HCEC 1CT (cell line): ENCODE measurements at places on chromosomes 12 and 14.

- no peak for DNase-seq
Observed at GRCh38 chr14:31592631-31593030, 31.4 kb downstream of the NUBPL start.

- DNase-seq: no peak
Observed at GRCh38 chr14:60945984-60946383, 34.9 kb downstream of the TRMT5 start.

- no peak for DNase-seq
Observed at GRCh38 chr14:34060651-34060999, 109.8 kb upstream of the EGLN3 start.

DNA sequence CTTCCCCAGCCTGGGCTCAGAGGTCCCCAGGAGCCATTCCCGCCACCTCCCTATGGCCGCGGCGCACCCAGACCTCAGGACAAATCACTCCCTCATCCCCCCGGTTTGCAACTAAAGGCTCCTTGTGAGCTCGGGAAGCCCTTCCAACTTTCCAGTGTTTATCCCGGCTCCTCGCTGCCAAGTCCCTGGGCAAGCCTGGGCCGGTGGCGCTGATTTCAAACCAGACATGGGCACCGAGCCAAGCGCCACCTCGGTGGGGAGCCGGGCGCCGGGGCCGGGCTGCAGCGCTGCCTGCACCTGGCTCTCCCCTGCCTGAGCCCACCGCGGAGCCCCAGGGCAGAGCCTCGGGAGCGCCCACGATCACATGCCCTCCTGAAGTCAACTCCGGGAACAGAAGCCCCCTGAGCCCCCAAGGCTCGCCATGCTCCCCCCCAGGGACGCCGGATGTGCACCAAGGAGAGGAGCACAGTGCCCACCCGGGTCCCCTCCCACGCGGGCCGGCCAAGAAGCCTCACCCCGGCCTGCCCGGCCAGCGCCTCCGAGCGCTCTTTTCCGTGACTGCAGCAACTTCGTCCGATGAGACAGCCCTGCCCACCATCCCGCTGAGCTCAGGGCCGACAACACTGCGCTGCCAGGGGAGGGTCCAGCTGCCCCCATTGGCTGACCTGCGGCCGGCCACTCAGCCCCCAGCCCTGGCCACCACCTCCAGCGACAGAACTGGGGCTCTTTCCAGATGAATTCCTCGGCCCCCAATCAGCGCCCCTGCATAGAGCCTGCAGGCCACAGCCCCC lies 50.0 kb downstream of the NCOR2 start:
- no peak for DNase-seq

DNA sequence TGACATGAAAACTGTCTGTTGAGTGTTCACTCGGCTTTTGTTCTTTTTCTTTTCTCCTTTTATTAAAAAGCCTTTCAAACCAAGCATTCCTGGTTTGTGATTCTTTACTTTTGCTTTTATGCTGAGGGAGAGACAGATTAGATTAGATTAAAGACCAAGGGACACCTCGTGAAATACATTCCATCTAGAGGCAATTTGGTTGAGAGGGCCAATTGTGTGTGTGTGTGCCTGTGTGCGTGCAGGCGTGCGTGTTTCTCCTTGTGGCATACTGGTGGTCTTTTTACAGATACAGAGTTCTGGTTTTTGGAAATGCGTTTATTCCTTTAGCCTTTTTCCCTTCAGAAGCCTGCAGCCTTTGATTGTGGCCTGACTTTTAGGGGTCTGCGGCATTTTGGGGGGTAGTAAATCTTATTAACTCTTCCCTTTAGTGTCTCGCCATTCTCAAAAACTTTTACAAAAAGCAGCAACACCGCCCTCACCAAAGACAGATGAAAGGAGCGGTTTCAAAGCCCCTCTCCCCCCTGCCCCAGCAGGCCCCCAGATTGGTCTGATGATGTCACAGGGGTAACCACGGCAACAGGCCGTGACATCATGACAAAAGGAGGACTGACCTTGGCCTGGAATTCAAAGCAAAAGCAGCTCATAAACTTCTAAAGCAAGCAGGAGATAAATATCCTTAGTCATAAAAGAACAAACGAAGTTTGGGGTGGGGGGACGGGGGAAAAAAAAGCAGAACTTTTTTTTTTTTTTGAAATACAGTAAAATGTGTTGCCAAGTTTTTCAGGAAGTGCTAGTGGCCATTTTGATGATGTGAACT lies 84.1 kb upstream of the TBX3 start:
- DNase-seq: no peak

DNA sequence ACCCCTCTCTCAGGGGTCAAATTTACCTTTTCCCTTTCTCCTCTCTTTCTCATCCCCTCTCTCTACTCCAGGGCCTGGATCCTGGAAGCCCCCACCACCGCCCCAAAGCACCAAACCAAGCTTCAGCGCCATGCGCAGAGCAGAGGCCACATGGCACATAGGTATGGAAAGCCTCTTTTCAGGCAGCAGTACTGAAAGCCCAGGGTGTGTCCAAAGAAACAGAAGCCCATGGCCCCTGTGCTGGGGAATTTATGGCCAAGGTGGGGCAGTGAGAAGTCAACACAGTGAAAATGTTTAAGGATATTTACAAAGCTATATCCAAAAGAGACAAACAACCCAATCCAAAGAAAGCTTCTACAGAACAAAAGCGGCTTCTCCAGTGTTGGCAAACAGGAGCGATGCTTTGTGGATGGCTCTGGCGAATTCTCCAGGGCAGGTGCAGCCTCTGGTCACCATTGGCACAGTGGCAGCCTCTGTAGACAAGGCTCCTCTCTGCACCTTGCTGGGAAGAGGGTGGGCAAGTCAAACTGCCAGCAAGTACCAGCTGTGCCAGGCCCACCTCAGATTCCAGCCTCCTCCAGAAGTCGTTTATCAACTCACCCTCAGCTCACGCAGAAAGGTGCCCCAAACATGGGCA lies 4.7 kb upstream of the CPNE6 start:
- DNase-seq: no peak

GRCh38 chr12:55733858-55734257 lies 5.0 kb upstream of the CD63 start:
- no peak for DNase-seq

DNA sequence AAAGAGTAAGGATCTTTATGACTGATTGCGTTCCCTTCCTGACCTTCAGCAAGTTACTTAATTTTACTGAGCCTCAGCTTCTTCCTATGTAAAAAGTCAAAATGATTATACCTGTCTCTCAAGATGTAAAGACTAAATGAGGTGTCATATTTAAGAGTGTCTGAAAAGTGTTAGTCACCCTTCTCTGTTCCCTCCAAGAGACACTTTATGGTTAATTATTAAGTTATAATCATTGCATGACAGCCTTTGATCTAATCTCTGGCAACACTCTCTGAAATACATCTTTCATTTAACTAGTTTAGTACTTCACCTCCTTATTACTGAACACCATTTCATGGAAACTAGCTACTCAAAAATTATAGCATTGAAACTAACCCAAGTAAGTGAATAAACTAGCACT lies 54.8 kb downstream of the BMAL2 start:
- no peak for DNase-seq

DNA sequence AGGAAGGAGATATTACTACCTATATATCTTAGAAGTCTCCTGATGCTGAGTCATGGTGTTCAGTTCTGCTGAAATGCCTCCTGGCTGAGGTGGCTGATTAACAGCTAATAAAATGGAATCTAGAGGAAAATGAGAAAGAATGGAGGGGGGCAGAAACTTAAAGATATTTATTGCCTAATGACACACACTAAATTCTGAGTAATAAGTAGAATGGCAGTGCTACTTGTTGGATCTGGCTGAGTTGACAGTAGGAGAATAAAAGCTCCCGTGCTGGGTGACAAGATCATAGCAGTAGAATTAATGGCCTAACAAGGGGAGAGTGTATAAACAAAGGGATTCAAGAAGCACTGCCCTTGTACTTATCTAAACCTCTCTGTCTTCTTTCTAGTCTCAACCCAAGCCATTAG lies 137.5 kb downstream of the CNTN1 start:
- no peak for DNase-seq

- peak; percentile 61 for DNase-seq
Observed at GRCh38 chr14:104968541-104969401, 9.4 kb downstream of the AHNAK2 start.

DNA sequence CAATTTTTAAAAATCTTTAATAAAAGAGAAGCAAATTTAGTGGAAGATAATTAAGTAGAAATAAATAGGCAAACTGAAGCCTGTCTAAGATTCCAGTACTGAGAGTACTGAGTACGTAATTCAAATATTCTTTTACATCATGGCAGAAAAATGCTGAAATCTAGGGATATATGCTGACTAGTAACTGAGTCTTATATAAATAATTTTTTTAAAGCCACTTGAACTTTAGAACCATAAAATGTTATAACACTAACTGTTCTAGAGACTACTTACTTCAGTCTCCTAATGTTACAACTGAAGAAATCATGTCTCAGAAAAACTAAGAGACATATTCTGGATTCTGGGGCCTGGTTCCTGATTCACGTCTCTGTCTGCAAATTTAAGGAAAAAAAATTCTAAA lies 230.6 kb upstream of the PLEKHG7 start:
- peak; percentile 75 for DNase-seq

GRCh38 chr12:89427508-89428156 lies 75.3 kb upstream of the DUSP6 start:
- peak; percentile 37 for DNase-seq

GRCh38 chr14:93914278-93914677 lies 12.9 kb upstream of the FAM181A start:
- DNase-seq: no peak

DNA sequence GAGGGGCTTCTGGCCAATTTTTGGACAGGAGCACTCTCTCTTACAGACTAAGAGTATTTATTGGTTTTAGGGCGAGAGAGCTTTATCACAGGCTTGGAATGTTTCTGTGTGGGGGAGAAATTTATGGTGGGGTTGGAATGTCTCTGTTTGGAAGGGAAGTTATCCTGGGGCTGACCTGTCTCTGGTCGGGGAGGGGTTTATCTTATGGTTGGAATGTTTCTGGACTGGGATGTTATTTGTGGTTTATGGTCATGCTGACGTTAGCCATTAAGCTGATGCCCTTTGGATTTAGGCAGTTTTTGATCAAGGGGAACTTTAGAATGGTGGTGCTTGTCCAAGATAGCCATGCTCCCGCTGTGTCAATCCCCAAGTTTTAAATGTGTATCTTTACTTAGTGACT lies 614.8 kb downstream of the DIO2 start:
- DNase-seq: peak; percentile 75

GRCh38 chr14:45742187-45742586 lies 489.2 kb upstream of the MIS18BP1 start:
- no peak for DNase-seq

GRCh38 chr12:65232476-65233077 lies 45.9 kb upstream of the MSRB3 start:
- peak; percentile 36 for DNase-seq

DNA sequence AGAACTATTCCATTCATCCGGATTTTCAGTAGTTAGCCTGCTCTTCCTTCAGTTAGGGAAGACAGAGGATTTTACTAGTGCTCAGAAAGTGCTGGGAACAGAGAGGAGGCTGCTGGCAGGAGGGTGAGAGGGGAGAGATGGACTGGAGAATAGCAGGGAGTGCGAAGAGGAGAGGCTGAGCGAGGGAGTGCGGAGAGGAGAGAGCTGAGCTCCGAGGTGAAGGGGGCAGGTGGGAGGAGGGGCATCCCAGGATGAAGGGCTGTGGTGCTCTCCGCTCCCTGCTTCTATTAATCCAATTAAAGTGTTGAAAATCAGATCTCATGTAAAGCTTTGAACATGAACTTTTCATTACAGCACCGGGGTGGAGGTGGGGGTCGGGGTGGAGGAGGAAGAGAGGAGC lies 20.4 kb upstream of the SMOC1 start:
- no peak for DNase-seq

GRCh38 chr12:42761086-42761485 lies 171.5 kb upstream of the PRICKLE1 start:
- DNase-seq: no peak

DNA sequence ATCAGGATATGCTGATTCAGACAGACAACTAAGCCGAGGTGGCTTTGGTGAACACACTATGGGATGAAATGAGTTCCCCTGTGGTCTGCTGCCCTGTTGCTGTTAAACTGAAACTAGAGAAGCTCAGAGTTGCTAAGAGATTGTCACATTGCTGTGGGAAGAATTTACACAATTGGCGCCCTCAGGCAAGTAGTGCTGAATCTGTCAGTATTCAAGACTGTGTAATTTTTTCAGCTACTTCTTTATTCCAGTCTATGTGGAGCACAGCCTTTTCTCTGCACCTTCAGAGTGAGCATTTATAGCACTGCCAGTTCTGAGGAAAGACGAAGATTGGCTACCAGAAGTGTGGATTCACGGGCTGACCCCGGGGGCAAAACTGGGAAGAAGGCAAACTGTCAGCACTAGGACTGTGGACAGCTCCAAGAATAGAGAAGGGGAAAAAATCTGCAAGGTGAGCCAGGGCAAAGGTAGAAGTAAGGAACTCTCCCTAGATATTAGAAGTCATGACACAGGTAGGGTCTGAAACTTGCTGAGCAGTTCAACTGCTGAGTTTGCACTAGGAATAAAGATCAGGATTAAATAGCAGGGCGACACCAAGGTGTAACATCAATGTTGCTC lies 218.8 kb upstream of the TMPO start:
- no peak for DNase-seq

DNA sequence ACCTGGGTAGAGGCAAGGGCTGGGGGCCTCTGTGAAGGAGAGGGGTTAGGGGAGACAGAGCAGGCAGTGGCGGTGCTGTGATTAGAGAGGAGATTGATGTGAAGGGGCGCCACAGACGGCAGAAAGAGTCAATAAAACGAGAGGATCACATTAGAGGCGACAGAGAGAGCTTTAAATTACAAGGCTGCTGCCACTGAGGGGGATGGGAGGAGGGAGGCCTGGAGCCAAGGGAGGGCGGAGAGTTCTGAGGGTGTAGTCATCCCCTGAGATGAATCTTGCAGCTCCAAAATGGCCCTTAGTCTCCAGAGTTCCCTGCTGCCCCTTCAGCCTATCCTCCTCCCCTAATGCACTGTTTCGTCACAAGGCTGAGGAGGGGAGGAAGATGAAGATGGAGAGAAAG lies 12.8 kb downstream of the ZFHX2 start:
- DNase-seq: peak; percentile 47

- no peak for DNase-seq
Observed at GRCh38 chr14:60931218-60931617, 49.7 kb downstream of the TRMT5 start.

DNA sequence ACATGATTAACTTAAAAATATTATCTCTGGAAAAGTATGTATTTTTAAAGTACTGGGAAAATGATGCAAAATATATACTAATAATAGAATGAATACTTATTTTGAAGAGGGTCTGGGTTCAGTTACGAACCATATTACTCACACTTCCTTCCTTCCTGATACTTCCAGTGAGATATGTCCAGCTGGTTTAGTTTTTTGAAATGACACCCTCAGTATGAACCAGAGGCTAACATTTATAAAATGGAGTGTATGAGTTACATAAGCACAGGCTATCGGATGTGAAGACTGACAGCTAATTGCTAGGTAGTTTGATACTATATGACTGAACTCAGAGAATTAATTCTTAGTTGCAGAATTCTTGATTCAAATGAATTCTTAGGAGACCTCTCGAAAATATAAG lies 122.9 kb downstream of the OTOGL start:
- DNase-seq: peak; percentile 13
